ENCODE measurements at places on chromosomes 12 and 14.

DNA sequence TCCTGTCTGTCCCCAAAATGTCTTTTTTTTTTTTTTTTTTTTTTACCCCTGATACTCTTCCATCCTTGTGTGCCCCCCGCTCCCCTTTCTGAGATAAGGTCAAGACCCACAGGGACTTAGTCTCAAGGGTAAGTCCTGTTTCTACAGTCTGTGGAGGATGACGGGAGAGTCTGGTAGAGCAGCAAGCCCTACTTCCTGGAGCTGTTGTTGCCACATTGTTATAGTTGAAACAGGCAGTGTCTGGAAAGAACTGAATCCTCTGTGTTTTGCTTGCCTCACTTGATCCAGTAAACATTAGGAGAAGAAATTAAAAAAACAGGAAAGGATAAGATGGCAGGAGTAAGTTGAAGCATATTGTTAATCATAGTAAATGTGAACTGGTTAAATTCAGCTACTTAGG, 45.5 kb downstream of the ZNF664 start:
- DNase-seq: no peak

- no peak for DNase-seq
Observed at GRCh38 chr12:83335748-83336147, 649.0 kb downstream of the TMTC2 start.

DNA sequence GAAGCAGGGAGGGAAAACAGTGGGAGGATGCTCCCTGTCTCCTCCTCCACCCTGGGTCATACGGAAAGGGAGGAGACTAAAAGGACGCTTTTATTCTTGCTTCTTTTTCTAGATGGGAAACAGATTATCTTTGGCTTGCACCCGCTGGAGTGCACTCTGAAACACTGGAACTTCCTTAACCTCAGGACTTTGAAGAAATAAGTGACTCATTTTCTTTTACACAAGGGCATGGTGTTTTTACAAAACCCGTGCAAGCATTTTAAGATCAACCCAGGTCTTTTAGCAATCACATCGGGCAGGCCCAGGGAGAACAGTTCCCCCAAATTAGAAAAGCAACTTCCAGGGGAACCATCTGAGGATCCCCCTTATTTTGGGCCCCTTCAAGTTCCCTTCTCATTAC, 80.9 kb upstream of the TSPAN11 start:
- peak; percentile 54 for DNase-seq

GRCh38 chr12:30795410-30796312, 40.9 kb upstream of the CAPRIN2 start:
- peak; percentile 17 for DNase-seq

- DNase-seq: no peak
Observed at GRCh38 chr14:58771016-58771415, 133.3 kb downstream of the DACT1 start.
